ENCODE measurements at places on chromosomes 12 and 14.

DNA sequence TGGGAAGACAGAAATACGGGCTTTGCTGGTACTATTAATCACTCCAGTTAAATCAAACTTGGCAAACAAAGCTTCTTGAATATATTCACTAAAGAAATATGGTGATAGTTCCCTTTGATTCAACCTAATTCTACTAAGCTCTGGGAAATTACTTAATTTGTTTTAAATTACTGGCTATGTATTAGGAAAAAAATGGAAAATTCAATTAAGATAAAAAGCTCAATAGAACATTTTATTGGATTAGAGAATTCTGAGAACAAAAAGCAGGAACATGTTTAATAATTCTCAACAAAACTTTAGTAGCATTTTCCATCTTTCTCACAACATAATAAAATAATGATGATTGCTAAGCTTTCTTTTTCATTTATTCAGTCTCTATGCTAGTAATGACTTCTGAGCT, 30.2 kb downstream of the BDKRB1 start:
- no peak for DNase-seq

DNA sequence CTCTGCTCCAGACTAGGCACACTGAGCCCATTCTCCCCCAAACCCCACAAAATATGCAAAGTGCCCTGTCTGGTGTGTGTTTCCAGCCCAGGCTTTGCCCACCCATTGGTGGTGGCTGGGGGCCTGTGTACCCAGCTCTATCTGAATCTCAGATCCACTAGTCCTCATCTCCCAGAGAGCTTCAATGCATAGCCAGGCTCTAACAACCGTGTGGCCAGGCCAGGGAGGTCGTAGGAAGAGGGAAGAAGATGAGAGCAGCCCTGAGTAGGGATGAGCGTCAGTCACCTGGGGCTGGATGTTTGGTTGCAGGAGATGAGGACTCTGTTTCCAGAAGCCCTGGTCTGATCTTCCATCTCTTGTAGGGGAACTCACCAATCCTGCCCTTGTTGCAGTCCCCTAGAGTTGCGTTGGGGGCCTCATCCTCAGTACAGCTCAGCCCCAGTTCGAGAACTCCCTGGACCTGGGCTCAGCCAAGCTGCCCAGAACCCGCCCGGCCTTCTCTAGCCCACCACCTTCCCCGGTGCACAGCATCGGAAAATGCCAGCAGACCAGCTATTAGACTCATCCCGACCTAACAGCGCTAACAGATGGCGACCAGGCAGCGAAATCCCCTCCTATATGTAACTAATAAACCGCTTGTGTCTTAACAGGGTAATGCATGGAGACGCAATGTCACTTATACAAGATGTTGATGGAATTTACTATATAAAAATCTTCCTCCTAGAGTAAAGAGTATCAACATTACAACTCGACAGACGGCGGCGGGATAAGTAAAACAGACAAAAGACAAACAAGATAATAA, 3.2 kb upstream of the LHX5 start:
- no peak for DNase-seq

- DNase-seq = no peak
These were observed 39.6 kb downstream of the GPATCH2L start for GRCh38 chr14:76191297-76191696.

- no peak for DNase-seq
These were observed 7.1 kb downstream of the ABCC9 start for GRCh38 chr12:21934173-21934572.

DNA sequence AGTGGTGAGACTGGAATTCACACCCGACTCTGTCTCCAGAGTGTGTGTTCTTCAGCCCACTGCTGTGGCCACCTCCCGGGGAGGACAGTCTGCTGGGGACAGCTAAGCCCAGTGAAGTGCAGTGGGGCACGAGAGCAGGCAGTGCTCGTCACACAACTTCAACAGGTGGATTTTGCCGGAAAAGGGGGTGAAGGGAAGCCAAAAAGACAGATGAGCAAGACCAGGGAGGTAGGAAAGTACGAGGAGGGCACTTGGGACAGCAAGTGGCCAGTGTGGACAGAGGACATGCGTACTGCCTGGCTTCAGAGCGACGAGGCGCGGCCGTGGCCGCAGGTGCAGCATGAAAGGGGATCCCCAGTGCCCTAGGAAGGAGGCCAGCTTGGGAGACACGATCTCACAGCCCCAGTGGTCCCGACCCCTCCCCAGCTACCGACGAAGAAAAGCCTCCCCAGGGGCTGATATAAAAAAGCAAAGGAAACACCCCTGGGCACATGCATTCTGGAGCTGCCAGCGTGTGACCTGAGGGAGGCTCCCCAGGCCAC, 96.1 kb downstream of the FBXL14 start:
- DNase-seq = no peak

- no peak for DNase-seq
These were observed 207.3 kb downstream of the LRIG3 start for GRCh38 chr12:58712976-58713375.

DNA sequence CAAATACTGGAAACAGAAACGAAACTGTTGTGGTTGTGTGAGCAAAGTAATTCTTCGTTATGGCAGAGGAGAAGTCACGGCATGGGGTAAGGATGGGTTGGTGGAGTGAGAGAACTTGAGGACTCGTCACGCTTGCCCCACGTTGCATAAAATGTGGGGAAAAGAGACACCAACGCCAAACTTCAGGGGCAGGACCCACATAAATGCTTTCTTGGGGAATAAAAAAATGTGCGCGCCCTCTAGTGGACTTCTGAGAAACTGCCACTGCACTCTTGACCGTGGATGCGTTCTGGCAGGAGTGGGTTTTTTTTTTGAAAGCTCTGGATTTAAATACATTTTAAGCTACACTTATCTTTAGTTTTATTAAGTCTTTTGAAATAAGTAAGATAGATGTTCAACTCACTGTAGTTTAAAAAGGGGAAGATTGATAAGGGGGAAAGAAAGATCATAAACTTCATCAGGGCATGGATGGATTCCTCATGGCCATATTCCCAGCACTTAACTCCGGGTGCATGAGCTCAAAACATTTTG, 4.1 kb upstream of the IGF1 start:
- peak; percentile 48 for DNase-seq

GRCh38 chr14:97213720-97214119, 416.5 kb downstream of the VRK1 start:
- no peak for DNase-seq

DNA sequence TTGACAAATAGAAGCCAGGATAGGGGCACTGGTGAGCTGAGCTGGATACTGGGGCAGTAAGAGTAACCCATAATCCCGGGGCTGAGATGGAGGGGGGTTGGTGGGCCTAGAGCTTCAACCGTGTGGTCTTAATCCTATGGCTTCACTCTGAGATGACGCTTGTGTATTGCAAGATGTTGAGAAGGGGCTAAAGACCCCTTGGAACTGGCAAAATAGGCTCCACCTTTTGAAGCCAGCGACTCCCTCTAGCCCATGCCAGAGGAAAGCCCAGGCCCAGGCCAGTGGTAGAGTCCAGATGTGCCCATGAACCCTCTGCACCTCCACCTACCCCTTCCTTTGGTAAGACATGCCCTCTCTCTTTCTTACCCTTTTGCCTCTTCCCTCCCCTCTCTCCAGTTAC, 4.6 kb downstream of the HOXC12 start:
- DNase-seq = no peak

DNA sequence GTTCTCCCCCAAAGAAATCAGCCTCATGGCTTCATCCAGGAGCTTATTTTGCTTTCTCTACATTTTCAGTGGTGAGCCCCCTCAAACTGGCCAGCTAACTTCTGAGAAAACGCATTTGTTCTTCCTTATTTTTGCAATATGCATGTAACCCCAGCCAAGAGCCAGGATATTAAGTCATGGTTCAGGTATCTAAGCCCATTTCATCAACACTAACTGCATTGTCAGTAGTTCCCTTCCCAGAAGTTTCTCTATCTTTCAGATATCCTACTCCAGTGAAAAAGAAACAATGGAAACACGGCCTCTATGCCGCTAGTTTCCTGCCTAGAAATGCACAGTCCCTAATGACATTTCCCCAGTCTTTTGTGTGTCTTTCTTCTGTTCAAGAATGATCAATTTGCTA, 102.8 kb upstream of the RASSF8 start:
- no peak for DNase-seq

- no peak for DNase-seq
These were observed 1133.3 kb downstream of the BCL11B start for GRCh38 chr14:98138666-98139065.

- peak; percentile 8 for DNase-seq
These were observed 105.8 kb downstream of the BMP4 start for GRCh38 chr14:53850714-53851296.

DNA sequence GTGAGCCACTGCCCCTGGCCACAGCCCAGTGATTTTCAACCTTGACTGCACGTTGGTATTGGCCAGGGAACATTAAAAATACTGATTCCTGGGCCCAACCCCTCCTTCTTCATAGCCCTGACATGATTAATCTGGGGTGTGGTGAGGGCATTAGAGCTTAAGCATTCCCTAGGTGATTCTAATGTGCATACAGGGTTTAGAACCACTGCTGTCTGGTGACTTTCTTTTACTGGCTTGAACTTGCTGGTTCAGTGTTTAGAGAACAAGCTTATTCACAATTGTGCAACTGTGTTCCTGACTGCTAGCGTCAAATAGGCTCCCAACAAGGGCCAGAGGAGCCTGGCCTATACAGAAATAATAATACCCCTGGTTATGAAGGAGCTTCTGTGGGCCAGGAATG, 488.8 kb upstream of the CCDC196 start:
- no peak for DNase-seq

DNA sequence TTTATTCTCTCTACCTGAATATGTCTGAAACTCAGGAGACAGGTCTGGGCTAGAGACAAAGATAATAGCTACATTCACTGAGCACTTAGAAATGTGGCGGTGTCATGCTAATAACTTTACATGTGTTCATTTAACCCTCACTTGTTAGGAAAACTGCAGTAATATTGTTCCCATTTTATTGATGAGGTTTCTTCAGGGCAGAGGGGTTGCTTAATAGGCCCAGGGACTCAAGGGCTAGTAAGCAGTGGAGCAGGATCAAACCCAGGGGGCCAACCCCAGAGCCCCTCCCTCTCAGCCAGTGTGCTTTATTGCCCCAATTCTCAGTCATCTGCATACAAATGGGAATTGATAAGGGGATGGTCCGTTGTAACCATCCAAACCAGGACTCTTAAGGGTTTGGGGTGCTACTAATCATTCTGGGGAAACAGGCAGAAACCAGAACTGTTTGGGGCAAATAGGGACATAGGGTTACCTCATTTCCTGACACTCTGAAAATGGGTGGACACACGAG, 142.8 kb upstream of the AMIGO2 start:
- no peak for DNase-seq

DNA sequence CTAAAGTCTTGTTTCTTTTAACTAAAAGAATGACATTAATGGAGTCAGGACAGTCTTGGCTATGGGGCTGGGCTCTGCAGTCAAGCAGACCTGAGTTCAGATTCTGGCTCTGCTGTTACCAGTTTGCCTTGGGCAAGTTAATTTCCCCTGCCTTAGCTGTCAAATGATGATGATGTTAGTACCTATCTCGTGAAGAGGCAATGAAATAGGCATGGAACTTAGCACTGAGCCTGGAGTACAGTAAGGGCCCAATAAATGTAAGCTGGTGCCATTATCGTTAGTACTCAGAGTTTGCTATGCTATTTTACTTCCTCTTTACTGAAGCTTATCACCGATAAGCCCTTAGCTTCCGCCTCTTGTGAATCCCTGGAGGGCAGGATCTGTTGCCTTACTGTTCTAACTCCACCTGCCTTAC, 8.5 kb downstream of the FBXW8 start:
- DNase-seq = no peak

Data from RWPE1 (cell line).